ENCODE measurements at places on chromosomes 16 and 17.
A peak's percentile ranks its signal among the peaks of the same experiment; 100 is the strongest.

DNA sequence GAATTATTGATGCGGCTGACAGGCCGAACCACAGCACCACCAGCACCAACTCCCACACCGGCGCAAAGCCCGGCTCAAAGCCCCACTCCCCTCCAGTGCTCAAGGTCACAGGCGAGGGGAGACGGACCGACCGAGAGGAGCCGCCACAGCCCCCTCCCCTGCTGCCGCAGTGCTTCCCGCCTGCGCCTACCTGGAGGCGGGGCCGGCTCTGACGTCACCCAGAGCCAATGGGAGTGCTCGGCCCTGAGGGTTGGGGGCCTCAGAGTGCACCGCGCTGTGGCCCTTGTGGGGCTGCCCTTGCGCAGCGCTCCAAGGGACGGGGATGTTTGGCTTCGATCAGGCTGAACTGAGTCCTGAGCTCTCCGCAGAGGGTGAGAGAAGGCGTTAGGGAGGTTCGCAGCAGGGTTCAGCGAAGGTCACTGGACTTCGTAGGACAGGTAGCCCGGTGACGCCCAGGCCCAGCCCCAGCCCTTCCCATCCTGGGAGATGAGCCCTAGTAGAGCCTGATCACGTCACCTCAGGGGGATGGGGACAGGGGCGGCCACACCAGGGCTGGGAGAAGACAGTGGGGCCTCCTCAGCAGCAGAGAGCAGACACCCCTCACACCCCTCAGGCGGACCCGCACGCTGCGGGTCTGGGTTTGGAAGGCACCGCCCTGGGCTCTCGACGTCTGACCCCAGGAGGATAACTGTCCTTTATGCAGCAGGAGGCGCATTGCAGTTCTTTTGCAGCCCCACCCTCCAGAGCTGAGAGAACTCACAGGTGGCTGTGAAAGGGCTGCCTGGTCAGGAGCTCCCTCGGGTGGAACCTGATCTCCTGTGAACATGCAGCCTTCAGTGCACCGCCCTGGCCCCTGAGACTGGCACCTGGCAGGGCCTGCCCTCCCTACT is 1.5 kb downstream of the NDRG4 start:
- DNase-seq, result no peak

DNA sequence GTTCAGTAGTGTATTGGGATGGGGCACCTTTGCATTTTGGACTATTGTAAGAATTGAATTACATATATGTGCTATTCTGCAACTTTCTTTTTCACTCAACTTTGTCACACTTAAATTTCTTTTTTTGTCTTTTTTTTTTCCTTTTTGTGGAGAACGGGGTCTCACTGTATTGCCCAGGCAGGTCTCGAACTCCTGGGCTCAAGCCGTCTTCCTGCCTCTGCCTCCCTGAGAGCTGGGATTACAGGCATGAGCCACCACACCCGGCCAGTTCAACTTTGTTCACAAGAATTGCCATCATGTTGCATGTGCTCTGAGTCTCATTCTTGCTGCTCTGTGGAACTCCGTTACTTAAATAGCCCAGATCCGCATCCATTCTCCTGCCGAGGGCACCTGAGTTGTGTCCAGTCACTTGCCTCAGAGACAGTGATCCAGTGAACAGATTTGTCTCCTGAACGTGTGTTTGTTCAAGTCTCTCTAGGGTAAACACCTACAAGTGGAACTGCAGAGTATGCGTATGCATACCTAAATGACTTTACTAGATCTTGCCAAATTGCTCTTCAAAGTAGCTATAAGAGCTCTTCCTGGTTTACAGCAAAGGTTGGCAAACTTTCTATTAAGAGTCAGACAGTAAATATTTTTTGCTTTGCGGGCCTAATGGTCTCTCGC is 3.4 kb upstream of the SLC38A10 start:
- no peak for DNase-seq

DNA sequence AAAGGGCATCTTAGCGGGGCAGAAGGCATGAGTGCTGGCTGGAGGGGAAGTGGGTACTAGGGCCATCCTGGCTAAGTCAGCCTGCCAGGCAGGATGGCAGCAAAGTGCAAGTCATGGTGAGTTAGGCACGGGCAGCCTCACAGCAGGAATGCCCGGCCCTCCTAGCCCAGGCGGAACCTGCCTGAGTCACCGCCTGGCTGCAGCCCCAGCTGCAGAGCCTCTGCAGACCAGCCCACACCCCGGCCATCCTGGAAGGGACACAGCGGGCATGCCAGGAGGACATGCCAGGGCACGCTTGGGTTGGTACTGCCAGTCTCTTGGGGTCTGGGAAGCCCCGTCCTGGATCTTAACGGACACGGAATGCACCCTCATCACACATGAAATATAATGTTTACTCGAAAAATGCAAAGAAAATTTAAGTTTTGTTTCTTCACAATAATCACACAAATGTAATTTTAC is 5.0 kb upstream of the ALDH3A1 start:
- peak; percentile 67 for DNase-seq

DNA sequence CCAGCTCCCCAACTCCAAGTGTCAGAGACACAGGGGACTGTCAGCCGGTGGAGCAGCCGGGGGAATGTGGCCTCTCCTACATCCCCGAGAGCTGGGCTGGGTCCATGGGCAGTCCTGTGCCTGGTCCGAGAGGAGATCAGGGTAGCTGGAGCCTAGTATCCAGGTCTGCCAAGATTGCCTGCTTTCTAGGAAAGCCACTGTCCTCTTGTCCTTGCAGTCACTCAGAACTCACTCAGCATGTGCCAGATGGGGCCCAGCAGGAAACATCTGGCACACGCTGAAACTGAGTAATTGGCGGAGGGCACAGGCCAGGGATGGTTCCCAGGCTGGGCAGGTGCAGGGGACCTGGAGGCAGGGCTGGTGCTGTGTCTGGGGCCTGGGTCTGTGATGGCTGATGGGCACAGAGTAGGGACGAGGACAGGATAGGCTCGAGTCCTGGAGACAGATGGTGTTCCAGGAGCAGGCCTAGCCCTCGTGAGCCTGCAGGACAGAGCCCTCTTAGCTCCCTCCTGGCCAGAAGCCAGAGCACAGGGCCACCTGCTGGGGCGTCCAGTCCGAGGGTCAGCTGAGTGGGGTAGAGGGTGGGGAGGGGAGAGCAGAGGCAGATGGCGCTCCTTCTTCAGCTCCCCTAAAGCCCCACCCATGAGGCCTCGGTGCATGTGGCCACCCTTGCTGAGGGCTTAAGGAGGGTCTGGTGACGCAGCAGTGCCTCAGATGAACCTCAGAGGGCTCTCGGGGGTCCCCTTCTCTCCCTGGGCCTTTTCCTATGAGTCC is 31.1 kb downstream of the ADCY7 start:
- no peak for DNase-seq

- DNase-seq, result no peak
These were observed 1.2 kb upstream of the NR1D1 start for GRCh38 chr17:40101367-40102210.

- peak; percentile 72 for DNase-seq
These were observed 24.9 kb upstream of the GRB2 start for GRCh38 chr17:75430159-75430974.

GRCh38 chr17:21313320-21313719 is 28.8 kb downstream of the MAP2K3 start:
- no peak for DNase-seq

DNA sequence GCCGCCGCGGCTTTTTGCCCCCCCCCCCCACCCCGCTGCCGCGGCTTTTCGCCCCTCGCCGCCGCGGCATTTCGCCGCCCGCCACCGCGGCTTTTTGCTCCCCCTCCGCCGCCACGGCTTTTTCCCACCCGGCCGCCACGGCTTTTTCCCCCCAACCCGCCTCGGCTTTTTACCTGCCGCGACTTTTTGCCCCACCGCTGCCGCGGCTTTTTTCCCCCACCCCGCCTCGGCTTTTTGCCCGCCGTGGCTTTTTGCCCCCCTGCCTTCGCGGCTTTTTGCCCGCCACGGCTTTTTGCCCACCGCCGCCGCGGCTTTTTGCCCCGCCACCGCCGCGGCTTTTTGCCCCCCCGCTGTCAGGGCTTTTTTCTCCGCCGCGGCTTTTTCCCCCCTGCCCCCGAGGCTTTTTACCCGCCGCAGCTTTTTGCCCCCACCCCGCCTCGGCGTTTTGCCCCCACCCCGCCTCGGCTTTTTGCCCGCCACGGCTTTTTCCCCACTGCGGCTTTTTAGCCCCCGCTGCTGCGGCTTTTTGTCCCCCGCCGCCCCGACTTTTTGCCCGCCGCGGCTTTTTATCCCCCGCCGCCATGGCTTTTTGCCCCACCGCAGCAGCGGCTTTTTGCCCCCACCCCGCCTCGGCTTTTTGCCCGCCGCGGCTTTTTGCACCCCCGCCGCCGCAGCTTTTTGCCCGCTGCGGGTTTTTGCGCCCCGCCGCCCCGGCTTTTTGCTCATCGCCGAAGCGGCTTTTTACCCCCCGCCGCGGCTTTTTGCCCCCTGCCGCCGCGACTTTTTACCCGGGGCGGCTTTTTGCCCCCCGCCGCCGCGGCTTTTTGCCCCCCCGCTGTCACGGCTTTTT is 527.8 kb upstream of the WSB1 start:
- no peak for DNase-seq

GRCh38 chr17:2994441-2994840 is 69.0 kb downstream of the OR1D5 start:
- DNase-seq, result no peak

- DNase-seq, result no peak
These were observed 52.0 kb upstream of the ZNF629 start for GRCh38 chr16:30838876-30839471.

GRCh38 chr17:74271281-74271680 is 2.8 kb upstream of the DNAI2 start:
- no peak for DNase-seq

GRCh38 chr17:41863074-41863848 is 2.0 kb downstream of the KLHL11 start:
- no peak for DNase-seq

DNA sequence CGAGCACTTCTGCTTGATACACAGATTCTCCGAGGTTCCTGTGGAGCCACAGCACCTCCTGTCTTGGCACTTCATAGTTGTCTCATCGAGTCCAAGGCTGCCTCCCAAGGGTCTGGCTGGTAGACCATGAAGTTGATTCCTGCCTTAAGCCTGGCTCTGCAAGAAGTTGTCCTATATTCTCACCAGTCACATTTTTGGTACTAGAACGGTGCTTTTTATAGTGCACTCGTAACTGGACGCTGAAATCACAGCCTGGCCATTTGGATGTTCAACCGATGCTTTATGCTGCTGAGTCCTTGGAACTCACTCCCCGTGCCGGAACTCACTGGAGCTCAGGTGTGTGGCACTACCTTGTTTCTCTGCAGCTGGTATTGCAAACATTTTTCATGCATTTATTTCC is 35.6 kb downstream of the RMI2 start:
- DNase-seq, result no peak

- no peak for DNase-seq
These were observed 16.3 kb upstream of the CACNG4 start for GRCh38 chr17:66948061-66948750.

GRCh38 chr17:49775546-49776260 is 11.8 kb upstream of the FAM117A start:
- peak; percentile 47 for DNase-seq

- DNase-seq, result peak; percentile 22
These were observed 10.2 kb upstream of the HOXB9 start for GRCh38 chr17:48636177-48637018.

DNA sequence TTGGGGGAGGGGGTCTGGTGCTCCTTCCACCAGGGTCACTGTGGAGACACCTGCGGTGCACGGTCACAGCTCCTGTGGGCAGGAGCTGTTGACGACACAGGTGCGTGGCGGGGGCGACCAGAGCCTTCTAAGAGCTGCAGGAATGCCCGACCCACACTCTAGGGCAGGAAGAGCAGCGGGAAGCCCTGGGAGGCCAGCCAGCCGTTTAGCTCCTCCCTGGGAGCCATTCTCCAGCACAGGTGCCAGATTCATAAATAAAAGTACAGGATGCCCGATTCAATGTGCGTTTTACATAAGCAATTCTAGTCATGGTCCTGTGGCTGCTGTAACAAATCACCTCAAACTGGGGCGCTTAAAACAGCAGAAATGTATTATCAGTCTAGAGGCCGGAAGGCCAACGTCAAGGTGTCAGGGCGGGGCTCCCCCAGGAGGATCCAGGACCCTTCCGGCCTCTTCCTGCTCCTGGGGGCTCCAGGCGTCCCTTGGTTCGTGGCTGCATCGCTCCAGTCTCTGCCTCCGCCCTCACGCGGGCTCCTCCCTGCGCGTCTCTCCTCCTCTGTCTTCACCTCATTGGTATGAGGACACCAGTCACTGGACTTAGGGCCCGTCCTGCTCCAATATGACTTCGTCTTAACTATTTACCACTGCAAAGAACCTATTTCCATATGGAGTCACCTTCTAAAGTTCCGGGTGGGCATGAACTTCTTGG is 155.4 kb downstream of the FOXL1 start:
- DNase-seq, result no peak

Measured in iris pigment epithelial cell (primary cell).